ENCODE measurements at places on chromosomes 2 and 18. TPM values are rescaled to one million over a fixed set of nuclear protein-coding genes. Genes with fewer than 3 reads are reported as not detected.

- peaks cover 2% of the 10 kb centered on the region for H3K4me1 ChIP-seq
- H3K4me3 ChIP-seq = no peak overlapping the region
- no peaks in the 10 kb centered on the region for H3K27me3 ChIP-seq
- DNase-seq = no peak
Measured at GRCh38 chr2:23602116-23602515, 217.1 kb downstream of the KLHL29 start.

GRCh38 chr2:175815537-175815936, 186.5 kb downstream of the LNPK start:
- no peak overlapping the region for H3K27ac ChIP-seq
- H3K4me3 ChIP-seq = no peak overlapping the region
- peaks cover 2% of the 10 kb centered on the region for H3K27me3 ChIP-seq
- peaks cover 16% of the 10 kb centered on the region for H3K36me3 ChIP-seq

DNA sequence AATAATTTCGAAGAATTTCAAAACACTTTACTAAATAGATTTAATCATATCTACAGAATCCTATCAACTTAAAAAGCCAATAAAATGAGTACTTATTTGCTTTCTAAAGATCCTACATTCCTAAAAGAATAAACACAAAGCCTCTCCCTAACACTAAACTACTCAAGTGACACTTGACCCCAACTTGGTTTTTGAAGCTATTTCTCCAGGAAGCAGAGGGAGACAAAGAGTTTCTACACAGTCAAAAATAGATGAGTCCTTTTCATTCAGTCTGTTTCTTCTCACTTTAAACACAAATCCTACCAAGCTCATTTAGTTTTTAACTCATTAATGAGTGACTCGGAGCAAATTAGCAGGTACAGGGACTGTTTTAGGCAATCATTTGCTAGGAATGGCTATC, 2.1 kb downstream of the ATL2 start:
- H3K4me3 ChIP-seq = peak overlapping the region; percentile 85
- H3K27ac ChIP-seq = no peak overlapping the region
- no peaks in the 10 kb centered on the region for H3K36me3 ChIP-seq
- DNase-seq = no peak

GRCh38 chr18:52334307-52334706, 5.7 kb upstream of the DCC start:
- no peaks in the 10 kb centered on the region for H3K36me3 ChIP-seq
- H3K27me3 ChIP-seq = peaks cover 2% of the 10 kb centered on the region
- DNase-seq = no peak
- H3K4me1 ChIP-seq = no peaks in the 10 kb centered on the region

- no peak overlapping the region for H3K4me3 ChIP-seq
- no peak overlapping the region for H3K27ac ChIP-seq
- H3K36me3 ChIP-seq = no peaks in the 10 kb centered on the region
- no peaks in the 10 kb centered on the region for H3K27me3 ChIP-seq
- no peak for DNase-seq
Measured at GRCh38 chr18:67733088-67733487, 216.6 kb upstream of the DSEL start.

- no peak overlapping the region for H3K27ac ChIP-seq
- DNase-seq = no peak
- H3K36me3 ChIP-seq = no peaks in the 10 kb centered on the region
- H3K4me1 ChIP-seq = peaks cover 7% of the 10 kb centered on the region
- H3K4me3 ChIP-seq = no peak overlapping the region
Measured at GRCh38 chr18:58446391-58447060, 182.4 kb downstream of the ALPK2 start.

- no peaks in the 10 kb centered on the region for H3K36me3 ChIP-seq
- peaks cover 3% of the 10 kb centered on the region for H3K4me1 ChIP-seq
- H3K27me3 ChIP-seq = no peaks in the 10 kb centered on the region
- no peak for DNase-seq
Measured at GRCh38 chr2:188973641-188974040, 532 bp upstream of the COL3A1 start.

GRCh38 chr2:8134985-8135682, 546.7 kb upstream of the ID2 start:
- H3K27ac ChIP-seq = no peak overlapping the region
- DNase-seq = no peak
- peaks cover 1% of the 10 kb centered on the region for H3K4me1 ChIP-seq

Gene PLGLB2
- 0.86 TPM for total RNA-seq

Gene IL18RAP
- not detected for total RNA-seq

Gene ALPG
- total RNA-seq = 2.4 TPM

Gene PLGLB1
- total RNA-seq = 5.4 TPM

Gene ARHGAP15
- not detected for total RNA-seq

All from glutamatergic neuron (in vitro differentiated cells).